Naive thymus-derived CD8-positive, alpha-beta T cell (primary cell): ENCODE measurements at places on chromosomes 5 and 9.

DNA sequence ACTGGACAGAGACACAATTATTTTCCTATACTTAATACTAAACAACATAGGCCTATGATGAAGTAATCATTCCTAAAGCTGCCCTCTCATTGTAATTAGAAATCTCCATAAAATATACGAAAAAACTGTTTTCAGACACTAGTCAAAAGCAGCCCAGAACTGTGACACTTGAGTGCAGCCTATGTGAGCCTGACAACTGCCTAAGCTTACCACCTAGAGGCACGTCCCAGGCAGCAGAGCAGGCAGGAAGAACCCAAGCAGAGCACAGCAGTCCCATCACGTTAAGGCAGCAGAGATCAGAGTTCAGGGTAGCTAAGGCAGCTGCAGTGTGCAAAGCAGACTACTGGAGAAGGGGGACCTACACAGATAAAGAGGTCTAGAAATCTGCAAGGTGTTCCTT is 46.4 kb downstream of the GOLPH3 start:
- no peak for DNase-seq

DNA sequence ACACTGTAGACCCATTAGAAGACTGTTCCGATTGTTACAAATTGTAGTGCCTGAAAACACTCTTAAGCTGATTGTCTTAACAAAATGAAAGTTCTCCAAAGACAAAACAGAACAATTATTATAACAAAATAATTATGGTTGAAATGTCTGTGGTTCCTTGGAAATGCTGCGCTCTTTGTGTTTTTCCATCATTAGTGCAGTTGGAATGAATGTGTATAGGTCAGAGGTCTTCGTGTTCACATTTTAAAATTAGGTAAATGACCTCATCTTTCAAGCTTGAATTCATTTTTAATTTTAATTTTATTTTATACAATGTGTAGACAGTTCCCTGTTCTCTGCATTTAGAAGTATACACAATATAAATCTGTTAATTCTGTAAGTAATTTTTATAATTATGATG is 56.7 kb upstream of the NXNL2 start:
- DNase-seq = no peak

- no peak for DNase-seq
Measured at GRCh38 chr5:2257326-2258244, 374.9 kb upstream of the IRX4 start.

DNA sequence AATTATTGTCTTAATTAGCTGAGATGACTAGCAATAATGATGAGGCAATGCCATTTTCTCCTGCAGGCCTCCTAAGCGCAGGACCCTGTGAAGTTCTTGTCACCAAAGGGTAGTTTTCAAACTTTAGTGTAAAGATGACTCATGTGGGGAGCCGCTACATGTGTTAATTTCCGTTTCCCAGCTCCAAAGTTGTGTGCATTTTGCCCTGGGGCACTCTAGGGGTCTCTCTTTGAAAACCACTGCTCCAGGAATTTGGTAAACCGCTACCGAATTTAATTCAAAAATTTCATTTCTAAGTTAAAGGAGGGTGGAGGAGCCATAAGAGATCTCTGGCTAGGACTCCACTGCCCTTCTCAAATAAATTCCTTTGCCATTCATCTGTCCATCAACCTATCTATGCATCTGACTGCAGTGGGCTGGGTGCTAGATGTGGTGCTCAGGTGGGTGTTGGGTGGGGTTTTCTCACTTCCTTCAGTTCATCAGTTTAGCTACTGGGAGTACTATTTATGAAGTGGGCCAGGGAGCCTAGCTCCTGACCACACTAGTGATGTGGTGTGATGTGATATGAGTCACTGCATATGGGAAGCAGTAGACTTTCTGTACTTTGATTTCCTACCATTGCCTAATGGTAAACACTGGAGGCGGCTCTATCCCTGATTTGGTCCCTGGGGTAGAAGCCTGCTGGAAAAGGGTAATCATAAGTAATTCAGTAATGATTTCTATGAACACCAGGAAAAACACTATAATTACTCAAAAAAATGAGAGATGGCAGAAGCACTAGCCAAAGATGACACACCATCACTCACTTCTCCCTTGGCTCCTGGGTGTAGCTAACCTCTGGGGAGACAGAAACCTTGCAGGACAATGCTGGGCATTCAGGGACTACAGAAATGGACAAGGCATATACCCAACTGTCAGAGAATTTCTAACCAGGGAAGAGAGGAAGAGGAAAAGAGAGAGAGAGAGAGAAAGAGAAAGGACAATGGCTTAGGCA is 4.0 kb upstream of the ZSWIM6 start:
- DNase-seq = no peak

GRCh38 chr5:118796081-118796480 is 192.3 kb downstream of the DTWD2 start:
- DNase-seq = no peak

DNA sequence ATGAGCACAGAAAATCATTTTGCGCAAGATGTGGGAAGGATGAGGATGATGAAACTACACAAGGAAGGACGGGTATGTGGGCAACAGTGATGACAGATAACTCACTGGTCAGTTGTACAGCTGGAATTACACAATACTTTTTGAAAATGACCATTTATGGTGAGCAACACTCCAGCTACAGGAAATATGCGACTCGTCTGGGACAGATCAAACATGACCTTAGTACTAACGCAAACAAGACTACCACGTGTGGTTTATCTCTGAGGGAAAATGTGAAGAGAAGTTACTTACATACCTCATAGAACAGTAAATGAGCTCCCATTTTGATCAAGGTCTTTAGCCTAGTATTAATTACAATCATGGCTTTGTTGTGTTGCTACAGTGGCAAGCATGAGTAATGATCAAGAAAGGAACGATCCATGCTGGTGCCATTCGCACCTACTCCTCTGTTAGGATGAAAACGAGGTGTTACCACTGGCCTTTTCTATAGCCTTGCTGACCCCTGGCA is 456.9 kb downstream of the BNC2 start:
- DNase-seq = no peak

DNA sequence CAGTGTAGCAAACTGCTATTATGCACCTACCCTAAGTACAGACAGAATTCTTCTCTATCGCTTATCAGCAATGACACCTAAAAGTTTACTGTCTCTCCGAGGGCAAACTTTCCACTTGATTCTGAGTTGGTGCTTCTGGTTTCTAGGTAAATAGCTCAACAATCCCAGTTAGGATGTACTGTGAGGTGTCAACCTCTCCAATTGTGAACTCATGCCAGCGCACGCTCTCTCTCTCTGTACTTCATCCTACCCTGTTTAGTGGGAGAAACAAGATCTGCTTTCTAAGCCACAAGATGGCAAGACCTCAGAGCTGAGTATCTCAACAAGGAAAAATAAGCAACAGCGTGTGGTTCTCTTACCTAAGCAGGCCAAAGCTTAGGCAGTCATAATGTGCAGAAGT is 335.3 kb downstream of the SLIT3 start:
- DNase-seq = no peak

- DNase-seq = no peak
Measured at GRCh38 chr9:72454871-72455491, 66.4 kb upstream of the TMC1 start.

DNA sequence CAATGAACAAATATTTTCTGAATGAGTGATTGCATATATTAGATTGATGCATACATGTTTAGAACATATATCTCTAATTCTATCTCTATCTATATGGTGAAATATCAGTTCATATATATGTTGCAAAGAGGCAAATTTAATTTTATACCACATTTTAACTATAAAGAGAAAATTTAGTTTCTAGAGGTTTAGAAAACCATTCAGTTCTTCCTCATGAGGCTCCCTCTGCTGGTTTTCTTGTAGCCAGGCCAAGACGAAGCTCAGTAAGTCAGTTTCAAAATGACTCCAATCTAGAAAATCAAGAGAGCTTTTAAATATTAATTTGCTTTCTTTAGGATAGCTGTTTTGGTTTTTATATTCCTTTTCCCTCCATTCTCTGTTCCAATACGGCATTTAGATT is 312.1 kb downstream of the TMEM232 start:
- DNase-seq = no peak

GRCh38 chr9:7730164-7730445 is 69.5 kb downstream of the DMAC1 start:
- no peak for DNase-seq

- DNase-seq = no peak
Measured at GRCh38 chr5:127863161-127863560, 160.0 kb downstream of the CCDC192 start.

- DNase-seq = no peak
Measured at GRCh38 chr9:68995776-68996175, 18.1 kb downstream of the PRKACG start.

DNA sequence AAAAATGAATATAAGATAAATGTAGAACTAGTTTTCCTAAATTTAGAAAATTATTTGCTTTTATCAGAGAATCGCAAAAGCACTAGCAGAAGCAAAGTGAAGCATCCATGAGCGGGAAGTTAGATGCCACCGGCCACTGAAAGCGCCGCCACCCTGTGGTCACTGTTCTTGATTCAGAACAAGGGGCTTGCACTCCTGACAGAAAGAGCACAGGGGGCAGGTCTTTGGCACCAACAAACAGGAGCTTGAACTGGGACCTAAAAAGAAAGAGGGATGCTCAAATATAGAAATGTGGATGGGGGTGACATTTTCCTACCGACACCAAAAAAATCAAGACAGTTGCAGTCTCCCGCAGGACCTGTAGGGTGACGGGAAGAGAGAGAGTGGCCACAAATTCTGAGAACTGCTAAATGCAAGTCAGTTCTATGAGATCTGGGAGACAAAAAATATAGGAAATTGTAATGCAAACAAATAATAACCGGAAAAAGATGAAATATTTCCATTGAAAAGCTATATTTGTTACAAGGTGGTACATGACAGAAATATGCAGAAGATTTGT is 144.3 kb downstream of the CDH12 start:
- no peak for DNase-seq

DNA sequence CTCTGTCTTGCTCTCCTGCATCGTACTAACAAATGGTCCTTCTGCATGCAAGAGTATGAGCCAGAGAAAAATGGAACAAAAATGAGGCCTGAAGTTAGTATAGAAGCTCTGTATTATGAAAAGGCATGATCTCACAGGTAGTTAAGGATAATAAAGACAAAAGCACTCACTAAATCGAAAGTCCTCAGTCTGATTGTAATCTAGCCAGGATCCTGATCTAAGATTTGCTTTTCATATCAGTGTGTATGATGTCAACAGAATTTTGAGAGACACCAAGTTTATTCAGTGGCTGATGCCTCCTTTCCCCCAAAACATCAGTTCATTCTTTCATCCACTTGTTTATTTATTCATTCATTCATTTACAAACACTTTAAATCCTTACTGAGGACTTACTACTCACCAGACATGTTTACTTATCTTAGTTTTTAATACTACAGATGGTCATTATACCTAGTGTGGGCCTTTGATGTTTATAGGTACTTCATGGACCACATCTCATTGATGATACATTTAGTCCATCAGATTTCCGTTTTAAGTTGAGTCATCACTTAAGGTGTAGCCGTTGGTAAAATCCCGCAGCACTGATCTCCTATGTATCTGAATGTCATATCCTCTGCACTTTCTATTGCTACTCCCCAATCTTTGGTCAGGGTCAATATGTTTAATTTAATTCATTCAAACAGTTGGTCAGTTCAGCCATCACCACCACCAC is 105.2 kb upstream of the DHFR start:
- DNase-seq = no peak

- no peak for DNase-seq
Measured at GRCh38 chr9:137376386-137376785, 46.6 kb downstream of the EXD3 start.

DNA sequence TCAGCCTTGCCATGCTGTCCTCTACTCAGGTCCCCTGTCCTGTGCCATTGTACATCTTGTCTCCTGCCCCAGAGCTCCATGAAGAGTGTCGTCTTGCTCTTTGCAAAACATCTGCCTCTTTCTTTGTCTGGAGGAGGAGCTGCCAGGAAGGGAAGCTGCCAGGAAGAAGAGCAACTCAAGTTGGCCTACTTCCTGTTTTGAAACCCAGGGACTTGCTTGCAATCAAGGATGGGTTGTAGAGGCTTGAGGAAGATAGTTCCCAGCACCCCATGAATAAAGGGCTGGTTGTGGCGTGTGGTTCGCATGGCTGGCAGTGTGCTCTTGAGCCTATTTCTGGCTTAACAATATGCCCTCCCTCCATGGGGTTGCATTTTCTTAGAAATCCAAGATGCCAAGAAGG is 53.0 kb upstream of the CPEB4 start:
- no peak for DNase-seq

DNA sequence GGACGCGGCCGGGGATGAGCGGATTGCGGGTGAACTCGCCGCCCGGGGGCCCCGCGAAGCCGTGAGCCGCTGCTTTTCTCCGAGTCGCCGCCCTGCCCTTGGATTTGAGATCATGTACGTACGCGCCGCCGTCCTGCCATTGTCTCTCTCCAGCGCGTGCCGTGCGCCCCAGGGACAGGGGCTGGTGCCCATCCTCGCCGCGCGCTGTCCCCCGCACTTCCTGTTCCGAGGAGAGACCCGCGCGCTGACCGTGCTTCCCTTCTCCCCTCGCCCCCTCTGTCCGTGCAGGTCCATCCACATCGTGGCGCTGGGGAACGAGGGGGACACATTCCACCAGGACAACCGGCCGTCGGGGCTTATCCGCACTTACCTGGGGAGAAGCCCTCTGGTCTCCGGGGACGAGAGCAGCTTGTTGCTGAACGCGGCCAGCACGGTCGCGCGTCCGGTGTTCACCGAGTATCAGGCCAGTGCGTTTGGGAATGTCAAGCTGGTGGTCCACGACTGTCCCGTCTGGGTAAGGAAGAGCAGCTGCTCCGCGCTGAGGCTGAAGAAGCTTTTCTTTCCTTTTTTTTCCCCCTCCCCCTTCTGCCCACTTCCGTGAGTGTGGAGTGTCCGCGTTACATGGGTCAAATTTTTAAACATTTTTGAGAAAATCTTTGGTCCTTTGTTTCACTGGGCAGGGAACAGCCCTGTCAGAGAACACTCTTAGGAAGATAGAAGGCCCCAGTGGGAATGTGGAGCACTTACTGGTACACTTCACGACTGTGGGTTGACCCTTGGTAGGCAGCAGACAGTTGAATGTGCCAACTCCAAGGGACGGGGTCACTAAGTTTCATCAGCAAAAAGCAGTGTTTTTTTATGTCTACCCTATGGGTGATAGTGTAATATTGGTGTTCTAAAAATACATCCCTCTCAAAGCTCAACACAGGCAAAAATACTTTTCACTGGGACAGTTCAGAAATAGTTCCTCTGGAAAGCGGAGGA is 727 bp downstream of the RHOBTB3 start:
- DNase-seq = no peak

- DNase-seq = no peak
Measured at GRCh38 chr5:68817632-68818031, 276.2 kb upstream of the SLC30A5 start.

DNA sequence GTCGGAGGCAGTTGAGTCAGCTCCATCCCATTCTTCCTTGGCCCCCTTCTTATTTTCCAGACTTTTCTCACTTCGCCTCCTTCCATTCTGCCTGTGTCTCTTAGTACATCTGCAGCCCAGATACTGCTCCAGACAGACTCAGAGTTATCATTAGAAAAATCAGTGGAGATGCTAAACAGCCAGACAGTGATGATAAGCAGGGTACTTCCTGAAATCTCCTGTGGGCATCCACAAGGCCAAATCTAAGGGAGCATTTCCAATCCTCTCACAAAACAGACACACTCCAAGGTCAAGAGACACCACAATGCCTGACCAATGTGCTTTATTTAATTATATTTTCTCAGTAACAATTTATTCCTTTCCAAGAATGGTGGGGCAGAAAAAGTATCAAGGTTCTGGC is 14.5 kb upstream of the RLN1 start:
- DNase-seq = no peak

- no peak for DNase-seq
Measured at GRCh38 chr5:123089914-123090660, 1.0 kb downstream of the PRDM6 start.
